ENCODE measurements at places on chromosomes 2 and 18.

DNA sequence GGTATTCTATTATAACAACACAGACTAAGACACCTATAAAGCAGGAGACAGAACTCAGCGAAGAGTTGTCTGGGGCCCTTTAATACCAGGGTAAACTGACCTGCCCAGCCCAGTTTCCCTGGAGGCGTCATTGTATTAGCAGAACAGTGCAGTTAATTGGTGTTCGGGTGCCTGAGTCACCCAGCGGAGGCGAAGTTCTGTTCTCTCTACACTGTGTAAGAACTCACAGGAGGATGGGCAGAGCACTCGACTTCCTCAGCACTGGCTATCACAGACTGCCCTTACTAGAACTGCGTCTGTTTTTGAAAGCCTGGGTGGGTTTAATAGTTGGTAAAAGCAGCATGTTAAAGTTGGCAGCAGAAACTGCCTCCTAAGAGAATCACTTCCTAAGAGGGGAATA, 106.5 kb upstream of the ATP8B1 start:
- DNase-seq, result no peak

DNA sequence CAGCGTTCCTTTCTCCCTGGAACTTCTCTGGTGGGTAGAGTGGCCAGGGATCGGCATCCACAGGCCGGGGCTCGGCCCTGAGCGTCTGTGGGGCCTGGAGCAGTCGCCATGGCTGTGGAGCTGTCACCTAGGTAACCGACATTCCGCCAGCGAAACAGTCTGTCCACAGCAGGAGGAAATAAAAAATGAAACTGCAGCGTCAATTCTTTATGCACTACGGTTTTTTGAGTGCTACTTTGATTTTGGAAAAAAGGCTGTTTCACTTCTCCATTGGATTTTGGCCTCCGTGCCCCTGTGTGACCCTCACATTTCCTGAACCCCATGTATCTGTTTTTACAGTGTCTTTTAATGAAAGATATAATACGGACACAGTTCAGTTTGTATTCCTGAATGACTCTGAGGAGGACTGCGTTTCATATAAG, 163.4 kb downstream of the LDLRAD4 start:
- no peak for DNase-seq

- no peak for DNase-seq
These were observed 336.7 kb downstream of the LPIN1 start for GRCh38 chr2:12083081-12083581.

DNA sequence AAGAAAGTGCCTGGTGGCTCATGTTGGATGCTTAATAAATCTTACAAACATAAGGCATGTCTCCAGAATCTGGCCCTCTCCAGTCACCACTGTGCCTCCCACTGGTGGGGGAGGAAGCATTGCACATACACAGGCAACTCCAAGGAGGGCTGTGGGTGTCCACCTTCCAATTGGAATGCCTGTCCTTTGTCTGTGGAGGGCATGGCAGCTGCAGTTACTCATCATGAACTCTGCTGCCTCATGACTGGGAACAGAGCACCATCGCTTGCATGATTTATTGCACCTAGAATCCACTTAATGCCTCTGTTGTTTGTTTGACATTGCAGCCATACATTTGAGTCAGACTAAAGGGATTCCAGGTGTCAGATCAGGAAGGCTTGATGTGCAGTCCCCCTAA, 278.9 kb downstream of the PRKCE start:
- peak; percentile 83 for DNase-seq

GRCh38 chr18:34867520-34867919, 157.4 kb downstream of the DTNA start:
- DNase-seq, result no peak

GRCh38 chr18:34315591-34316352, 91.1 kb upstream of the NOL4 start:
- no peak for DNase-seq

DNA sequence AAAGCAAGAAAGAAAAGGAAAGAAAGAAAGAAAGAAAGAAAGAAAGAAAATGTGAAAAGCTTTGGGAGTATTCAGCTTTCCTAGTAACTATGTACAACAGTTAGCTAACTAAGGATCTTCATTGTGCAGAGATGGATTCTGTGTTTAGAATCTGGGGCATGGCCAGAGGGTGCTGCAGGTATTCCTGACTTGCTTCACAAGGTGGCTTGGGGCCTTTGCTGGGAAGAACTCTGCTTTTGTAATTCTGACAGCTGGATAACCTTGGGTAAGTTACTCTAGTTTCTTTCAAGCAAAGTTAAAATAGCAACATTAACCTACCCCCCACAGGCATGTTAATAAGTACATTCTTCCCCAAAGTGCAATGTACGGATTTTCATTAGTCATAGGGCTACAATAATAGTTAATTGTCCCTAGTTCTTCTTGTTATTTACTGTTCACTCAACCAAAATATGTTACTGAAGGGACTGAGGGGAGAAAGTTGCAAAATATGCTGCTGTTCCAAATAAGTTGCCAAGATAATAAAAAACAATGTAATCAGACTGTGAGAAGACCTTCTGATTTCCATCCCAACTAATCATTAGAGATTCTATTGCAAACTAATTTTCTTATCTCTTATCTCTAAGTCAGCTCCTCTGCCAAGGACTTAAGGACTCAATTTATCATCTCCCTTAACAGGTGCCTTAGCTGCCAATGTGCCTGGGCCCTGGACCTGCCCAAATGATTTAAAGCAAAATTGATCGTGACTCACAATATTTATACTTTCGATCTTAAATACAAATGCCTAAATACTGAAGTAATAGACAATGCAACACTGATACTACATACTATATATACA, 50.3 kb downstream of the SERPINB8 start:
- DNase-seq, result no peak
